ENCODE measurements at places on chromosomes 5 and 9.

DNA sequence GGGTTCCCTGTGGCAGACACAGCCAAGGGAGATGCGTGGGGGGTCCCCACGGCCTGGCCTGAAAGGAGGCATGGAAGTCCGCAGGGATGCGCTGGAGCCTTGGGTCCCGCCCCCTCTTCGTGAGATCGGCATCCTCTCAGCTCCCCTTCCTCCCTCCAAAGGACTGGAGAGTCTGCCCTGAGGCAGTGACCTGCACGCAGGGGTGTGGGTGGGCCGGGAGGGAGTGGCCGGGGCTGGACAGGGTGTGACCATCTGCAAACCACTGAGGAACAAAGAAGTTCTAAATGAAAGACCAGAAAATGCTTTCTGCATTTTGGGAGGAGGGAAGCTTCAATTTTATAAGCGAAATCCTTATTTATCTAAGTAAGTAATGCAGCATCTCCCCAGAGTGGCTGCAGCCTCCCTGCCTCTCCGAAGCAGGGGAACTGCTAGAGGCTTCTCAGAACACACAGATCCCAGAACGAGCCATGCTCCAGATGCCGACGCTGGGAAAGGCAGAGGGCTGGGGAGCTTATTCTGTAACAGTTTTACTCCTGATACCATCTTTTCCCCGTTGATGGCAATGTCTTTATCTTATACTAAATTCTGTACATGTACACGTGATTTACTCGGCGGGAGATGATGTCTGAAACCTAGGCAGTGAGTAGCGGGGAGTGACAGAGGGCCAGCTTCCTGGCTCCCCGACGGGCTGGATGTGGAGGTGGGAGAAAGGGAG lies 221.7 kb downstream of the FANCC start:
- no peak for DNase-seq

- no peak for DNase-seq
These were observed 185.6 kb downstream of the SNX18 start for GRCh38 chr5:54703133-54703532.

DNA sequence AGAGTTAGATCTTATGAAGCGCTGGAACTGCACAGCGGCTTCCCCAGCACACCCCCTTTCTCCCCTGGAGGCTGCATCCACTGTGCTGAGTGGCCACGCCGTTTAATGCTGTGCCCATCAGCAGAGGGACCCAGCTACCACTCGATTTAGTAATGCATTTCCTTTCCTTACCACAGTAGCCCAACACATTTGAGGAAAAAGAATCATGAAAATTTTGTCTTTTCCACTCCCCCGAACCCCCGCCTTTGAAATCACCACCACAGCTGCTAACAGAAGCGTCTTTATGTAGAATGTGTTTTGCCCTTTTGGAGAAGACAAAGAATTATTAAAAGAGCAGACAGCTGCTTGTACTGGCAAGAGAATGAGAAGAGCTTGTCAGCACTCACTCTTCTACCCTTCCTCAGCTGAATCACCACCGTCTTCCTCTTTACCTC lies 73.2 kb downstream of the ACER2 start:
- DNase-seq = peak; percentile 90

GRCh38 chr5:35438786-35439185 lies 178.9 kb upstream of the SPEF2 start:
- DNase-seq = no peak

- no peak for DNase-seq
These were observed 72.1 kb upstream of the ARAP3 start for GRCh38 chr5:141753971-141754713.

- DNase-seq = no peak
These were observed 2.9 kb downstream of the UNC13B start for GRCh38 chr9:35164711-35165110.

Data from midbrain (tissue), 1 donor.